ENCODE measurements at places on chromosomes 6 and 20.

GRCh38 chr6:148470606-148471465 is 128.2 kb downstream of the SASH1 start:
- DNase-seq: no peak

DNA sequence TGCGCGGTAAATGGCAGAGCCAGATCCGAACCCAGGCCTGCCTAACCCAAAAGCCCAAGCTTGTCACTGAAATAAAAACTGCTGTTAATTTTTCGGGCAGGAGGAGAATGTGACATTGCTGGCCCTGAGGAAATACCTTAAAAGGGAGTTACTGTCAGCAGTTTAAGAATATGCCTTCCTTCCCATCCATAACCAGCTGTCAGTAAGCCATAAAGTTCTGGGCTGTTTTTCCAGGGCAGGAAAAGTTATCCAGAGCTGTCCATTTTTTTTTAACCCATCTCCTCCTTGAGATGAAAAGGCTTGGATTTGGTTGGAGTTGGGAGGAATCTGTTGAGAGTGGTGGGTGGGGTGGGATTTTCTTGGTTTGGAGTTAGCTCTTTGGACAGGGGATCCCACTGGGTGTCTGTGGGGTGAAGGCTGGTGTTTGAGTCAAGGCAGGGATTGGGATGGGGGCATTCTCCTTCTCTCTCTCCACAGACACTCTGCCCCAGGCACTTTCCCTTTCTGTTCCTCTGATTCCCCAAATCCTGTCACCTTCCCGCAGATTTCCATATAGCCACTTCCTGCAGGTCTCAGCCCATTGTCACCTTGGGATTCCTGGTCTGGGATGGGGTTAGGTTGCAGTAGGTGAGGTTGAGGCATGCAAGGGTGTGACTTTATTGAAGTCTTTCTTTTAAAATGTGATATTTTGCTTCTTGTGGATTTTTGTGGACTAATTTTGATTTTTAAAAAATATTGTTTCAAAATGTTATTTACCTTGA is 4.3 kb upstream of the KCNG1 start:
- DNase-seq: no peak

DNA sequence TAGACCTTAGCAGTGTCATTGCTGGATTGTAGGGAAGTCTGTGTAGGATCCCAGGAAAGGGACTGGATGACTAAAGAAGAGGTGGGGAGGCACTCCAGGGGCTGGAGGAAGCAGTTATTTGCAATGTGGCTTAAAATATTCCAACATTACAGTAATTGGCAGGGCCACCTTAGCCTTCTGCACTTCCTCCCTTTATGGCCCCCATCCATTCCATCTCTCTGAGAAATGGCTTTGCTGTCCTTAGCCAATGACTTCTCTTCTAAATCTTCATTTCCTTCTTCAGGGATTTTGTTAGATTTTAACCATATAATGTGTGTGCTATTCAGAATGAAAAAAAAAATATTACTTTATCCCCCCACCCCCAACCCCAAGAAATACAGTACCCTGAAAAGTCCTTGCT is 6.4 kb downstream of the ADGRF5 start:
- DNase-seq: no peak

- no peak for DNase-seq
Observed at GRCh38 chr6:163620670-163621330, 206.3 kb downstream of the QKI start.

DNA sequence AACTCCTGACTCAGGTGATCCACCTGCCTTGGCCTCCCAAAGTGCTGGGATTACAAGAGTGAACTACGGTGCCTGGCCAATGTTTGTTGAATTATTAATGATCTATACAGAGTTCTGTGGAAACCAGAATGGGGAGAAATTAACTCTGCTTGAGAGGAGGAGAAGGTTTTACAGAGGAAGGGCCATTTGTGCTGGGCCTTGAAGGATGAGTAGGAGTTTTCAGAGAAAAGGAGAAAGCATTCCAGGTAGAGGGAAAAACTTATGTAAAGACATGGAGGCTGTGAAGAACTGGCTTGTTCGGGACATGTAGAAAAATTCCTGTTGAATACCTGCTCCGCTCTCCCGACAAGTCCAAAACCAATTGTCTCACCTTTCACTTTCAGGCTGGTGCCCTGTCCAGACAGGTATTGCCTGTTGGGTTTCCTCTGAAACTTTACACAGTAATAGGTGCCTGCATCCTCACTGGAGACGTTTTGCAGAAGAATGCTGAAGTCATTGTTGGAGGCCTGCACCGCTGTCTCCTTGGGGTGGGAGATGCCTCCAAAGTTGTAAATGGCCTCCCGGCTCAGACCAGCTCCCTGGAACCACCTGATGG is 11.3 kb upstream of the NSFL1C start:
- DNase-seq: no peak

DNA sequence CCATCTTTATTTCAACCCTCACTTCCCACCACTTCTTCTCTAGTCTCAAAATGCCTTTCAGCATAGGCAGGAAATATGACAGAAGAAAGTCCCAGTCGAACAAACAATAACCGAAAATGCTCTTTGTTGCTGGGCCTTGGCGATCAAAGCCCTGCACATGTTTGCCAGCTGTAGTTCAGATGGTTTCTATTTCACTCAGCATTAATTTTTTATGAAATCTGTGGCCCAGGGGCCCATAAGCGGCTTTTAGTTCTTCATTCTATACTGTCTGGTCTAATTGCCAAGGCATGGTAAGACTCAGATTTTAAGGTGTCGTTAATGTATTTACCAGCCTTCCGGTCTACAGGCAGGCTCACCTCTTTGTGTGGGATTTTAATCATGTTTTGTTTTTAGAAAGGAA is 10.9 kb upstream of the F13A1 start:
- no peak for DNase-seq

DNA sequence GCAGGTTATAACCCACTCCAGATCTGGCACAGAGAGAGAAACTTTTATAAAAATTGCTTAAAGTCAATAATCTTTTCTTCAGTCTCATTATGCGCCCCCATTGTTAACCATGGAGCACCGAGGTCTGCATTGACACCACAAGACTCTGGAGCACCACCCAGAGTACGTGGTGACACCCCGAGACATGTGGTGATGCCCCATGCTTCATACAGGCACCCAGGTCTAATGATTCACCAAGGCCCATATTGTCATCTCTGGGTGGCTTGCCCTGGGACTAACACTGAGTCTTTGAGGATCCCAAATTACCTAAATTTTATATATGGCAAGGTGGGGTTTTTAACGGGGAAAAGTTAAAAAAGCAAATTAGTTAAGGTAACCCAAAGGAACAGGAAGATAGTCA is 31.1 kb downstream of the CD109 start:
- DNase-seq: no peak

DNA sequence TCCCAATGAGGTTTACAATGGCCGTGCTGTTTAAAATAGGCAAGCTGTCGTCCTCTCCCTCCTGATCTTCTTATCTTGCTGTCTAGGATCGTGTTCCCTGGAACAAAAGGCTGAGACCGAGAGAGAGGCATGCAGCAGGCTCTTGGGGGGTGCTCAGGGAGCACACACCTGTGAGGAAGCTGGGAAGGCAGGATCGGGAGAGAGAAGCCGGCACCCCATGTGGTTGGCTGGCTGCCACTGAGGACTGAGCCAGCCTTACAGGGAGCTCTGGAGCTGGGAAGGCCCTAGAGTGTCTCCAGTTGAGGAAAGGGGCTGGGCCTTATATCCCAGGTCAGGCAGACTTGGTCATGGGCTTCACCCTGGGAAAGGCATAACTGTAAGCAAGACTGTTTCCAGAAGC is 184.2 kb downstream of the LY86 start:
- no peak for DNase-seq

DNA sequence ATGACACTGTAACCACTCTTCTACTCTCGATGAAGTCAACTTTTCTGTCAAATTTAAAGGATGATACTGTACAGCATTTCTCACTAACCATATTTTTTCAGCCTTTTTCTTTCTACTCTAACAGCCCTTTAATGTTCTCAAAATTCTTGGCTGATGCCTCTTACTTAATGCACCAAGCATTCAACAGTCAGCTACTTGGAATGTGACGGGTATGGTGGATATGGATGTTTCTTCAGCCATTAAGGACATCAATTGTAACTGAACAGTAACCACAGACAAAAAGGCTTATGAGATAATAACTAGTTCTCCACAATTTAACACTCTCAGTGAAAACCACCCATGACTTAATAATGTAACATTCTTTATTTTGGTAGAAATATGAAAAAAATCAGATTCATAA is 467.2 kb upstream of the ZNF337 start:
- DNase-seq: no peak

- no peak for DNase-seq
Observed at GRCh38 chr6:161922631-161923119, 648.8 kb upstream of the AGPAT4 start.

DNA sequence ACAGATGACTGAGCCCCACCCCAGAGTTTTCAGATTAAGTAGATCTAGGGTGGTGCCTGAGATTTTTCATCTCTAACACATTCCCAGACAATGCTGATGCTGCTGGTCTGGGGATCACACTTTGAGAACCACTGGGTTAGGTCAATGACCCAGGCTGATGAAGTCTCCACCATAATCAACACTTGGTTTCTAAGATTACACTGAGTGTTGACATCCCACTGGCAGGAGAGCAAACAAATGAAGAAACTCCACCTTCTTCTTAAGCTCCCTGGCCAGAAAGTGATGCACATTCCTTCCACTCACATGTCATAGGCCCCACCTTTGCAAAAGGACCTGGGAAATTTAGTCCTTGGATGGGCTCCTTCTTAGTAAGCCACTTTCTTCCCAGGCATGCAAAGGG is 53.1 kb downstream of the MAFB start:
- DNase-seq: no peak

GRCh38 chr6:26159357-26160273 is 72.4 kb downstream of the HFE start:
- no peak for DNase-seq

- DNase-seq: no peak
Observed at GRCh38 chr6:39516471-39516870, 194.0 kb upstream of the KCNK16 start.

GRCh38 chr20:15162079-15162647 is 824.8 kb upstream of the FLRT3 start:
- no peak for DNase-seq

DNA sequence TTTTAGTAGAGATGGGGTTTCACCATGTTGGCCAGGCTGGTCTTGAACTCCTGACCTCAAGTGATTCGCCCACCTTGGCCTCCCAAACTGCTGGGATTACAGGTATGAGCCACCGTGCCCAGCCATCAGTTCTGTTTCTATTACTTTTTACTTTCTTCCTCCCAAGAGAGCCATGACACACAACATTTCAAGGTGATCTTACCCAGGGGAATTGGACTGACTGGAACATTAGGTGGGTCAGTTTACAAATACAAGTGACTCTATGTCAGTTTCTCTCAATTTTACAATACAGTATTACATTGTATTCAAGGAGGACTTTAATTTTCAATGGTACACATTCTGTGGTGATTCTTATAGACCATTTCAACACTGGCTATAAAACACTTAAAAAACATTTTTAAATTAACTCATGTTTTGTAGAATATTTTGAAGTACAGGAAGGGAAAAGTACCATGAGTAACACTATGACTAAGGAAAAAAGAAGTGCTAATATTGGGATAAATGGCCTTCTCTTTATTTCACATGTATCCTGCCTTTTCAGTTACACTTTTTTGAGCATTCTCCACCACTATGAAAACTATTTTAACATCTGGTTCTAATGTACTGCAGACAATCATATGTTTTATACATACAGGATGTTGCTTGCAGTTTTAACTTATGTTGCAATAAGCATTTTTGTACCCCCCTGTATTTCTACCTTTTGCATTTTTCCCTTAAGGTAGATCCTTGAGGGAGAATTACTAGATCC is 8.4 kb downstream of the TPBG start:
- no peak for DNase-seq

DNA sequence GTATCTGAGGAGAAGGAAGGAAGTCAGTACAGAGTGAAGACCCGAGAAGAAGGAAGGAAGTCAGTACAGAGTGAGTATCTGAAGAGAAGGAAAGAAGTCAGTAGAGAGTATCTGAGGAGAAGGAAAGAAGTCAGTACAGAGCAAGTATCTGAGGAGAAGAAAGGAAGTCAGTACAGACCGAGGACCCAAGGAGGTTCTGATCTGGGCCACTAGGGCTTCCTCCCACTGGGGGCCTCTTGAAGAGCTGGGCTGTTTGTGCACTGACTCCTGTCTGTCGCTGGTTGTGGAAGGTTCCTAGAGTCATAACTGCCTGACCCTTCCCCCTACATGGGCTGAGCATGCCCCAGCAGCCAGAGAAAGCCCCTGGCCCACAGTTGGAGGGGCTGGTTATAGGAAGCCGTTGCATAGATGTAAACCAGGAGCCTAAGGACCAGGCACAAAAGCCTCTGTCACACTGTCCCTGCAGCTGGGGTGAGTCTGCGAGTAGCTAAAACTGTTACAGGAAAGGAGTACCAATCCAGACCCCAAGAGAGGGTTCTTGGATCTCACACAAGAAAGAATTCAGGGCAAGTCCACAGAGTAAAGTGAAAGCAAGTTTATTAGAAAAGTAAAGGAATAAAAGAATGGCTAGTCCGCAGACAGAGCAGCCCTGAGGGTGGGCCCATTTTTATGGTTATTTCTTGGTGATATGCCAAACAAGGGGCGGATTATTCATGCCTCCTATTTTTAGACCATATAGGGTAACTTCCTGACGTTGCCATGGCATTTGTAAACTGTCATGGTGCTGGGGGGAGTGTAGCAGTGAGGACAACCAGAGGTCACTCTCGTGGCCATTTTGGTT is 395.9 kb downstream of the PREX1 start:
- DNase-seq: no peak

DNA sequence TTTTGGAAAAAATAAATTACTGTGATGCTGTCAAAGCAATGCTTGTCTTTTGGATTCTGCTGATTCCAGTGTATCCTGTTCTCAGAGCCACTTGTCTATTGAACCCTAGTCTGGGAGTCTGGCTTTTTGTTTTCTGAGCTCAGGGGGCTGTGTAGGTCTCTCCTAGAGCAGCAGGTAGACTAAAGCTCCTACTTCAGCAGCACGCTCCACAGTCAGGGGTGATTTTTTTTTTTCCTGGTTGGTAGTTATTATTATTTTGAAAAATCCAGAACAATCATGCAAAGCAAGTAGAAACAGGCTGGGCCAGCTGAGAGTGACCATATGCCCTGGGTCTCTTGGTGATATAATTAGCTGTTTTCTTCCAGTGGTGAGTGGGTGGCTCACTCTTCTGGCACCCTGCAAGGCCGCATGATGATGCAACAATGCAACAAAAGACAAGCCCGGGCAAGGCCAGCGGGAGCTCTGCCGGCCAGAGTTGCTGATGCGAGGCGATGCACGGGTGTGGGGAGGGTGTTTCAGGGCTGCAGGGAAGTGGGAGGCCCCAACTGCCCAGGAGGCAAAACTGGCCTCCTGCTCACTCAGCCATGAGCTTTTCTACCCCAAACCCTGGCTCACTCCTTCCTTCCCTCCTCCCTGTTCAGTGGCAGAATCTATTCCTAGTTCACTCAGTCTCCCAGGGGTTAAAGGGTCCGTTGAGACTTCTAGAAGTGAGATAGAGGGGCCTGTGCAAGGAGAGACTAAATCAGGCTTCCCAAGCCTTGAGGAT is 11.5 kb upstream of the CDKN1A start:
- no peak for DNase-seq
